Muscle of arm (tissue), 14 donors: ENCODE measurements at places on chromosomes 12 and 14. TPM values are rescaled to one million over a fixed set of nuclear protein-coding genes. Genes with fewer than 3 reads are reported as not detected.

The ANO4 gene
- polyA plus RNA-seq, result not detected

DNA sequence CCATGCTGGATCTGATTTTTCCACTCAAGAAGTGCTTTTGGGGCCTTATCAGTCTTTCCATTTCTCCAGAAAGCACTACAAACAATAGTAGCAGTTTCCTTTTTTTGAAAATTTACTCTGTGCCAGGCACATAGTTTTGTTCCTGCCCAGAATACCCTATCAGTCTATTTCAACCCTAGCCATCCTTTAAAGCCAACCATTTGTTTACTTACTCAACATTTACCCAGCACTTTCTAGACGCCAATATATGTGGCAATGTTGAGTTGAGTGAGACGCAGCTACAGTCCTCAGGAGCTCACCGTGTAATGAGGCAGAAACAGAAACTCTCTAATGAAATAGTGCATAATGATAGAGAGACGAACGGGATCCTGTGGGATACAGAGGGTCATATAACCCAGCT lies 32.9 kb upstream of the CHST11 start:
- no peak for DNase-seq

The PRKD1 gene
- 27.3 TPM for polyA plus RNA-seq

The AICDA gene
- polyA plus RNA-seq, result 0.57 TPM

The AMN1 gene
- polyA plus RNA-seq, result 11.9 TPM

The TAS2R30 gene
- not detected for polyA plus RNA-seq
